ENCODE measurements at places on chromosomes 7 and 10.

- no peak for DNase-seq
These were observed 178.6 kb downstream of the GATA3 start for GRCh38 chr10:8233049-8233448.

GRCh38 chr10:96384506-96384905 is 25.7 kb upstream of the OPALIN start:
- no peak for DNase-seq

DNA sequence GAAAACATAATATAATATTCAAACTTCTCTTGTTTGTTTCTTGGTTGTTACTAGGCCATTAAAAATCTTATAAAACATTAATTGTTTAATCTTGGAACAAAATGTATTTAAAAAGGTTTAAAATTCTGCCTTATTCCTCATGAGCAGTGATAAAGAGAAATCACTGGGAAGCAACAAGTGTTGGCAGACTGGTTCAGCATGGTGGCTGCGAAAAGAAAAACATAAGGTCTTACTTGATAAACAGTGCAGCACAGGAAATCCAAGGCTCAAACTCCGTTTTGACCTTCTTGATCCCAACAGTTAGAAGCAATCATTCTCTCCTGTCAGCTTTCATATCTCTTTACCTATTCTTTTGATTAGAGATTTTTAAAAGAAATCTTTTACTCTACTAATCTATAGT is 530.8 kb downstream of the CNTNAP2 start:
- no peak for DNase-seq

DNA sequence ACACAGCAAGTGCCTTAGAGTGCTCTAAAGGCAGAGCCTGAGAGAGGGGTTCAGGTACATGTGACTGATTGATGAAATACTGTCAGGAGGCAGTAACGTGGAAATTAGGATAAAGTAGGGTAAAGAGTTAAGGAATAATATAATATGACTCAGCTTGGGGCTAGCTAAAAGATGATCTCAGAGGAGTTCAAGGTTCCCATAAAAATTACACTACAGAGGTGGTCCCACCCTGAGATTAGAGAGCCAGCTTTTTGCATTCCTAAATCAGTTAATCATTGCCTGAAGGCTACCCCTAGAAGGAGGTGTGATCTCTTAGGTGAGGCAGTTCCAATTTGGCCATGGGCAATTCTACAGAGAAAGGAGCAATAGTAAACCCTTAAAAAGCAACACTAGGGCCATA is 5.8 kb downstream of the LIPJ start:
- DNase-seq, result no peak

DNA sequence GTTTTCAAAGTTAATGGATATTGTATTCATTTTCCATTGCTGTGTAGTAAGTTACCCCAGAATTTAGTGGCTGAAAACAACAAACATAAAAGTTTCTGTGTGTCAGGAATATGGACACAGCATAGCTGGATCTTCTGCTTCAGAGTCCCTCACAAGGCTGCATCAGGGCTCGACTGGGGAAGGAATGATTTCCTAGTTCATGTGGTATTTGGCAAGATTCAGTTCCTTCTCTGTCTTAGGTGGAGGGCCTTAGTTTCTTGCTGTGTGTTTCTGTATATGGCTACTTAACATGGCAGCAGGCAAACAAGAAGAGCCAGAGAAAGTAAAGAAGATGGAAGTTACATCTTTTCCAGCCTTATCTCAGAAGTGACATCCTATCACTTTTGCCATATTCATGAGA is 51.1 kb downstream of the TPST1 start:
- no peak for DNase-seq

- DNase-seq, result no peak
These were observed 7.6 kb upstream of the PDZD8 start for GRCh38 chr10:117382861-117383260.

DNA sequence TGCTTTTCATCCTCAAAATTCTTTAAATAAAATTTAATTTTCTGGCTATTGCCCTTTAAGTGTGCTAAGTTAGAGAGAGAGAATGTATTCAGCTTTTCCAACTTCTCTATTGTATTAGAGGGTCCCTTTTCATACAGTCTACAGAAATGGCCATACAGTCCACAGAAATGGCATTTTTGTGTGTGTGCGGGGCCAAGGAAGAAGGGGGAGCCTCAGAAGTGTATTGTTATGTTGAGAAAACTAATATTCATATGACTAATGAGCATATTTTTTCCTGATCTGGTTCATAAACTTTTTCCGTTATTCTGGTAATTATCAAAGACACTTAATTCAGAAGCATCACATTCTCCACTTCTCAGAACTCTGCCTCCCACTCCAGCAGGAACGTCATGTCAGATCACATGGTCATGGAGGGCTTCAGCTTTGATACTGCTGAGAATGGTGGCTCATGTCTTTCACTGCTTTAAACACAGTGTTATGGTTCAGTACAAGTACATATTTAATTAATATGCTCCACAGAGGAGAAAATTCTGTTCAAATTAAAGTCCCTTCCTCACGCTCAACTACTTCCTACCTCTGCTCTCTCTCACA is 37.1 kb downstream of the ELMO1 start:
- DNase-seq, result no peak

DNA sequence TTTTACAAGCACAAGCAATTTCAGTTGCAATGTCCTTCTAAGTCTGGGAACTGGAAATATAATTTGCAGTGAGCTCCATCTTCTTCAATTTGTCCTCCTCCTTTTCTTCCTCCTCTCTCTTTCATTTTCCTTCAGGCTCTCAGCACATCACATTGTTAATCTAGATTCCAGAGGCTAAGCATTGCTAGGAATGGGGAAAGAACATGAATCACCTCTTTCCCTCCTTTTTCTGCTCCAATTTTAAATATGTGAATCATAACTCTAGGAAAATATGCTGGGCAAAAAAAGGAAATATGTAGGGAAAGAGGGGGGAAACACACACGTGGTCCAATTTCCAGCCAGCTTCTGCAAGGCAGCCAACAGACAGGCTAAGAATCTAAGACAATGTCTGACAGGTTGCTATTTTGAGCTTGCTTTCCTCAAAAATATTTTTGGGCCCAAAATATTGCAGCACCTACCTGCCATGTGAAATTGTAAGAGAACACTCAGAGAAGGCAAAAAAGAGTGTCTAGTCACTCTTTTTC is 72.7 kb upstream of the NUPR2 start:
- no peak for DNase-seq

- no peak for DNase-seq
These were observed 182.6 kb upstream of the LYZL1 start for GRCh38 chr10:29106287-29106686.

- DNase-seq, result no peak
These were observed 18.7 kb downstream of the SLC25A13 start for GRCh38 chr7:96303105-96303685.

DNA sequence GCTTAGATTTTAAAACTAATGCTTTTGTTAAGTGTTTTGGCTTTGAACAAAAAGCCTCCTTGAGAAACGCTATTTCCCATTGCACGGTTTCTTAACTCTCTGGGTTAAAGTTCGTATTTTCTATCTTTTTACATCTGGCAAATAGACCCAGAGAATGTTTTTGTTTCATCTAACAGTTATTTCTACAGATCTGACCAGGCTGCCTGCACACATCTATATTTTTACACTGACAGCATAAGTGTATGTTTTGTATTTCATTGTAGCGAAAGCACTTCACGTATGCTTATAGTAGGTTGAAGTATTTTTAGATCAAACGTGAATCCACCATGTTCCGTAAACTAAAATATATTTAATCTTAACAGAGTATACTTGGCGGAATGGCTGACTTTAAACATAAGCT is 477.3 kb downstream of the SDK1 start:
- DNase-seq, result no peak

DNA sequence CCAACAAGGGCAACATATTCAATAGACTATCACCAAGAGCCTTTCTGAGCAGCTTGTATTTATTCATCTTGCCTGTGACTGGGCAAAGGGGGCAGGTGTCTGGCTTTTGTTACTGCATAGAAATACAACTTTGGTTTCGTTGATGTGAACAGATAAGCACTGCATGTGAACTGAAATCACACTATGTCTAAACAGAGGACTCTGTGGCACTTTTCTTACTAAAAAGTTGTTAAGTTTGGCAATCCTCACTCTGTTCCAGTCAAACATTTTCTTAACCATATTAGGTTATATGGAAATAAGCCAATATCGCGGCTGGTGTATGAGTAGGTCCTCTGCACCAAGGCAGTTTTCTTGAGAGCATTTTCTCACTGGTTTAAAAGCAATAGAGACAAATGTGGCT is 48.5 kb downstream of the CALD1 start:
- peak; percentile 96 for DNase-seq

DNA sequence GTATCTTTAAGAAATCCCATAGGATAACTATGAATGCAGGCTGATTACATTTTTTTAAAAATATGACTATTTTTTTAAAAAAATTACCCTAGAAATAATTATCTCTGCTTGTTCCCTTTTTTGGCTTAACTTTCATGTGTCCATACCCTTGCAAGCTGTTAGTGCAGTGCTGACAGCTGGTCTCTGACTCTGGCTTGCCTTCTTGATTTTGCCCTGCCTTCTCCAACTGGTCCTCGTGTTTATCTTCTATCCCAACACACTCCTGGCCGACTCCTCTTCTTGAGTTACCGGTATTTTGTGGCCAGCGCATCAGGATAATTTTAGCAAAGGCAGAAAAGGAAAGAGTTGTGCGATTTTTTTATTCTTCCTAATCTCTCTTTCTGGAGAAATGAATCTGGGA is 111.7 kb upstream of the STARD3NL start:
- no peak for DNase-seq

DNA sequence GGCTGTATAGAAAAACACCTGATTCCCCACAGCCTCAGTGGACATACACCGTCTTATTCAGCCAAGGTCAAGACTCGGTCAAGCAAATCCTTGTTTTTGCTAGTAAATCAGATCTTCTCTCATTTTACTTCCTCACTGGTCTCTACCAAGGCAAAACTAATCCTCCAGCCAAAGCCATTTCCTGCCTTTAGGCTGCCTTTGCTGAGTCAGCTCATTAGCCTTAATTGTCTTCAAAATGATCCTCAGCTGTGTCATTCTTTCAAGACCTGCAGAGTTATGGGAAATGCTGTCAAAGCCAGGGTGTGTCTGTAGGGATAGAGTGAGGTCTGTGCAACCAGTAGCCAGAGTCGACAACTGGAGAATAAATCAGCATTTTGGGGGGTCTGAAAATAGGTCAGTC is 107.2 kb upstream of the FAM180A start:
- no peak for DNase-seq

DNA sequence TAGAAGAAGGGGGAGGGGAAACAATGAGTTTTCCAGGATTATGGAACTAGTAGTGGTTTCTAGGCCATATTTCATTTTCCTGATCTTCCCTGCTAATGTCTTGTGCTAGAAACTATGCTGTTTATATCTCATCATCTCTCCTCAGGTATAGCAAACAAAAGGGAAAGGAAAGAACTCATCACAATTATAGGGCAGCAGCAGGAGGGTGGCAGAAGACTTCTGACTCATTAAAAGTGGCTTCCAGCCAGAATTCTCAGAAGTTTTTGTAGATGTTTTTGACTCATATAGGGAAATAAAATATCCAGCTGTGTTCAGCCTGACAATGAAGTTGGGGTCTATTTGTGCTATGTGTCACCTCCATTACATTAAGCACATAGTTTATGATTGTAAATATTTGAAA is 6.5 kb downstream of the AHR start:
- DNase-seq, result peak; percentile 95

DNA sequence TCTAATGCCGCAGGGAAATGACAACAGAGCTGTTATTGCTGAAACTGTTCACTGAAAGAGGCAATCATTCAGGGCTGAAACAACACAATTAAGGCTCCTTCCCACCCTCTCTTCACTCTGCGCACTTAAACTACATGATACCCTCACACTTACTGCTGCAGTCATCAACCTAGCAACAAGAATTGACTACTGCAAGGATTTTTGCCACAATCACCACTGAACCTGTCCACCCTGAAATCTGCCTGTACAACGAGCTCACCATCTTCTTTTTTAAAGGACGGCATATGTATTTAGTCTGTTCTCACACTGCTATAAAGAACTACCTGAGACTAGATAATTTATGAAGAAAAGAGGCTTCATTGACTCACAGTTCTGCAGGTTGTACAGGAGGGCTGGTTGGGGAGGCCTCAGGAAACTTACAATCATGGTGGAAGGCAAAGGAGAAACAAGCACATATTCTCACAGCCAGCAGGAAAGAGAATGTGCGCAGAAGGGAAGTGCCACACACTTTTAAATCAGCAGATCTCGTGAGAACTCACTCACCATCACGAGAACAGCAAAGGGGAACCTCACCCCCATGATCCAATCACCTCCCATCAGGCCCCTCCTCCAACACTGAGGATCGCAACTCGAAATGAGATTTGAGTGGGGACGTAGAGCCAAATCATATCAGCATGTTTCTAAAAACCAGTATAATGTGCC is 131.7 kb downstream of the SORCS1 start:
- no peak for DNase-seq

DNA sequence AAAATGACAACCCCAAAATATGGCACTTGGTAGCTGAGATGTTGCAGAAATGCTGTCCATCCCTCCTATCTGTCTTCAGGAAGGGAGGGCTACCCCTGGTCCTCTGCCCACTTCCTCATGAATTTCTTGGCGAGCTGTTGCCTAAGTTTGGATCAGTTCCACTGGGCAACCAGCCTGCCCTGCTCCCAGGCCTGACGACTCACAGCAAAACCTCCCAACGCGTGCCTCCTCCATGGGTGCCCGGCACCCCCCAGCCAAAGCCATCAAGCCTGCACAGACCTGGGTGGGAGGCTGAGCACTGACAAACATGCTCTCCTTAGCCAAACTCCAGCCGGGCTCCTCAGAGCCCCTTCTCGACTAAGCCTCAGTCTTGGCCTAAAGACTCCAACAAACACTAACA is 8.9 kb downstream of the VSTM4 start:
- DNase-seq, result peak; percentile 61

DNA sequence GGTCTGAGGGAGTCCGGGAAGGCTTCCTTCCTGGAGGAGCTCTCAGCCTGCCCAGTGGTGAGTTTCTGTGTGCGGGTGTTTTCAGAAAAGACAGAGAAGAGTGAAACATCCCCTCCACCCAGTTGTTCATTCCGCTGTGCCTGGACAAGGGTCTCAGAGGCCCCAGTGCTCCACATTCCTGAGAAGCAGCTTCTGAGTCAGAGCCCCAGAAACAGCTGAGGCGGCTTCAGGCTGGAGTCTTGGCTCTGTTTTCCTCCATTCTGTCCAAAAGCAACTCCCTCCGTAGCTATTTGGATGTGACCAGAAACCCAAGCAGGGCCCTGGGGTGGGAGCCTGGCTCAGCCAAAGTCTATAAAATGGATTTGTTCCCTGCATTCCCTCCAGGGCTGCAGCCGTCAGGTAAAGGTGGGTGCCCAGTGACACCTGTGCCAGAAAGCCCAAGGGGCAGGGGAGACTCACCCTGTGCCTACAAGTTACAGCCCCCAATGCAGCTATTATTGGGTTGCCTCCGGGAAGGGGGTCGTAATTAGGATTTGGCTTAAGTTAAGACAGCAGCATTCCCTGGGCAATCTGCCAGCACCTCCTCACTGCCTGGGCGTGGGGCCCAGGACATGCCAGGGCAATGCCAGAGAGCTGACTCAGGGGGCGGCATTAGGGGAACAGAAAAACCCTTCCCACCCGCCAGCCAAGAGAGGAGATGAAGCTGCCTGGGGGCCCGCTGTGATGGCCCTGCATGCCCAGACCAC is 13.1 kb upstream of the CAMK2G start:
- DNase-seq, result peak; percentile 95

- no peak for DNase-seq
These were observed 43.2 kb downstream of the MYO1G start for GRCh38 chr7:44935583-44935982.
